Stimulated activated CD4-positive, alpha-beta T cell treated with anti-CD3 and anti-CD28 coated beads, Interleukin-4, amount 100 ng/mL, for 4 hours (primary cell): ENCODE measurements at places on chromosomes 12 and 14.

DNA sequence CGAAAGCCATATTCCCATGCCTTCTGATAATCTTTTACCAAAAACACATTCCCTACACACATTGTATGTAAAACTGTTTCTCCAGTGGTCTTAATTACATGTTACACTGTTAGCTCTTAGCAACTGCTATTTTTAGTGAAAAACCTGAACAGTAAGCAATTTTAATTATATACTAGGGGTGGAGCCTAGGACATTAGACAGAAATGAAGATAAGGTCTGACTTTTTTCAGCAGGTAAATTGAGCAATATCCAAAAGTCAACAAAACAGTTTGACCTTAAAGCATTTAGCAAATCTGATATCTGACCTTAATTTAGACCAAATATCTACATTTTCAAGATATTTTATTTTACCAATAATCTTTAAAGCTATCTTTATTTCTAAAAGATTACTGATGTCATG lies 60.2 kb downstream of the PDE6H start:
- no peak for DNase-seq

GRCh38 chr14:76154539-76155126 lies 2.9 kb downstream of the GPATCH2L start:
- DNase-seq, result no peak

DNA sequence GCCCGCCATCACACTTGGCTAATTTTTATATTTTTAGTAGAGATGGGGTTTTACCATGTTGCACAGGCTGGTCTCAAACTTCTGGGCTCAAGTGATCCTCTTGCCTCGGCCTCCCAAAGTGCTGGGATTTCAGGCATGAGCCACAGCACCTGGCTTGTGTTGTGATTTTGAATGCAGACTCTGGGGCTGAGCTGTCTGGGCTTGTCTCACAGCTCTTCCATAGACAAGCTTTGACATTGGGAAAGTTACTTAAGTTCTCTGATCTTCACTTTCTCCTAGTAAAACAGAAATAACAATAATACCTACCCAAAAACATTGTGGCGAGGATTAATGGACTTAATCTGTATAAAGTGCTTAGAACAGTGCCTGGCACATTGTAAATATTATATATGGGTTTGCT lies 36.0 kb downstream of the TMBIM6 start:
- no peak for DNase-seq

DNA sequence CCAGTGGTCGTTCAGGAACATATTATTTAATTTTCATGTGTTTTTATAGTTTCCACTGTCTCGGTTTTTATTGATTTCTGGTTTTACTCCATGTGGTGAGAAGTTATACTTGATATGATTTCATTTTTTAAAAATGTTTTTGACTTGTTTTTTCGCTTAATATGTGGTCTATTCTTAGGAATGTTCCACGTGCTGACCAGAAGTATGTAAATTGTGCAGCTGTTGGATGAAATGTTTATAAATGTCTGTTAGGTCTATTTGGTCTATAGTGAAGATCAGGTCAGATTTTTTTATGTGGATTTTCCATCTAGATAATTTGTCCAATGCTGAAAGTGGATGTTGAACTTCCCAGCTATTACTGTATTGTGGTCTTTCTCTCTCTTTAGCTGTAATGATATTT lies 433.8 kb upstream of the MIS18BP1 start:
- no peak for DNase-seq

DNA sequence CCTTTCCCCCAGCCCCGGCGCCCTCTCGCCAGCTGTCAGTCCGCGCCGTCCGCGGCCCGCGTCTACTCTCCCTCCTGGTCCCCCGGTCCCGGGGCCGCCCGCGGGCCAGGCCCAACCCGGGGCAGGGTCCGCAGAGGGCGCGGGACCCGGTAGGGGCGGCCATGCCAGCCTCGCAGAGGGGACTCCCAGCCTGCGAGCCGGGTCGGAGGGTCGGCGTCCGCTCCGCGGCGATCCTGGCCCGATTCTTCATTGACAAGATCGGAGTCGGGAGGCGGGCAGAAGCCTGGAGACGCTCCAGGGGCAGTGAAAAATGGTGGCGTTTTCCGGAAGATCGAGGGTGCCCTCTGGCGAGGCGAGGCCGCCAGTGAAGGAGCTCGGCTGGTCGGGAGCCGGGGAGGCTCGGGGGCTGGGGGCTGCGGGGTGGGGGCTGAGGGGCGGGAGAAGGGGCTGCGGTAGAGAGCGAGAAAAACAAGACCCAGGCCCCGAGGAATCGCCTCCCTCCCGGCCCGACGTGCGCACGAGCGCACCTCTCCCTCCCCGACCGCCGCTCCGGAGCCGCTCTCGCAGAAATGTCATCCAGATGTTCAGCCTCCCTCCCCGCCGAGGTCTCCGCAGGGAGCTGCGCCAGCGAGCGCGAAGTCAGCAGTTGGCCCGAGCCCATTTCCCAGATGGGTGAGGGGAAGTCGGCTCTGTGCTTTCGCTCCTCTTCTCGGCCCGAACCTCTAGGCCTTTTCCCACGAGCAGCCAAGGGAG lies 647 bp upstream of the TGFB3 start:
- DNase-seq, result peak; percentile 68

DNA sequence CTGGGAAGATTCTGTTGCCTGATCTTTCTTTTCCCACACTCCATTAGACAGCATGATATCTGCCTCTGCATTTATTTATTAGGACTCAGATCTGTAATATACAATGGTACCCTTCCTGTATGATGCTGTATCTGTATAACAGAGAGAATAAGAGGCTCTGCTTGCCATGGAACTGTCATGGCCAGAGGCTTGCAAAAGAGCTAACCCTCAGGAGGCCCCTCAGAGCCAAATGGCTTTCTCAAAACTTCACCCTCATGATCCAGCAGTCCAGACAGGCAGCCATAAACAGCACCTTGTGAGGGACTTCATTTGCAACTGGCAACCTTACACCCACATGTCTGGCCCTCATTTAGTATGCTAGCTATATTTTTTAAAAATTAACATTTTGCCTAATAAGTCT lies 57.6 kb downstream of the TMEM30B start:
- no peak for DNase-seq

DNA sequence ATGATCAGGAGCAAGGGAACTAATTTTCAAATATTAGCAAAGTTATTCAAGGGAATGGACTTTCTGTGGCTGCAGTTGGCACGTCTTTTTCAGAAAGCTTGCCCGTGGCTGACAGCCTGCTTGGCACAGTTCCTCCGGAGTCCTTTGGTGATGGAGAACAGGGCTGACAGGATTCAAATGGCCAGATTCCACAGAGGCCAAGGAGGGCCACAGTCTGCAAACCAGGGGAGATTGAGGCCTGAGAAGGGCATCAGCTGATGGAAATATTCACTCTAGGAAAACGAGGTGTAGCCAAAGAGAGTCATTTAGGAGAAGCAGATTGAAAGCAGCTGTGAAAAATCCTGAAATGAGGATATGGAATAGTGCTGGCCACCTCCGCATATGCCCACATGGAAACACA lies 178.3 kb downstream of the EMP1 start:
- DNase-seq, result no peak
